Stimulated activated CD8-positive, alpha-beta memory T cell treated with anti-CD3 and anti-CD28 coated beads, Interleukin-15, amount 100 ng/mL, for 1 hour (primary cell): ENCODE measurements at places on chromosomes 6 and 20.

- no peak for DNase-seq
These were observed 672 bp downstream of the CEP43 start for GRCh38 chr6:166999884-167000253.

- DNase-seq = no peak
These were observed 441.5 kb upstream of the CDH4 start for GRCh38 chr20:60810561-60810960.

DNA sequence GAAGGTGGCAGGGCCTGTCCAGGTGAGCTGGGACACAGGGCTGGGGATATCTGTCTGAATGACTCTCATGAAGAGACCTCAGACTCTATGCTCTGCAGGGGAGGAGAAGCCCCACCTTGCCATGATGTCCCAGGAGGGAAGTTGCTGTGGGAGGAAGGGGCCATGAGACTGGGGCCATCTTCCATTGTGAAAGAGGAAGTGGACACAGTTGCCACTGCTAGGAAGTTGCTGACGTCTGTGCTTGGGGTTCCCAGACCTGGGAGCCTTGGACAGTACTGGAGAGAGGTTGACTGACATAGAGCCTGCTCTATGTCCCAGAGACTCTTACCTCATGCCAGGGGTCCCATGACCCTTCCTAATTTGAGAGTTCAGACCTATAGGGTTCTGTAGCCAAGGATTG, 24.5 kb downstream of the SIRPB1 start:
- no peak for DNase-seq

- no peak for DNase-seq
These were observed 280.6 kb upstream of the RUNX2 start for GRCh38 chr6:45047573-45047972.

GRCh38 chr6:46035242-46035641, 19.6 kb upstream of the CLIC5 start:
- no peak for DNase-seq

DNA sequence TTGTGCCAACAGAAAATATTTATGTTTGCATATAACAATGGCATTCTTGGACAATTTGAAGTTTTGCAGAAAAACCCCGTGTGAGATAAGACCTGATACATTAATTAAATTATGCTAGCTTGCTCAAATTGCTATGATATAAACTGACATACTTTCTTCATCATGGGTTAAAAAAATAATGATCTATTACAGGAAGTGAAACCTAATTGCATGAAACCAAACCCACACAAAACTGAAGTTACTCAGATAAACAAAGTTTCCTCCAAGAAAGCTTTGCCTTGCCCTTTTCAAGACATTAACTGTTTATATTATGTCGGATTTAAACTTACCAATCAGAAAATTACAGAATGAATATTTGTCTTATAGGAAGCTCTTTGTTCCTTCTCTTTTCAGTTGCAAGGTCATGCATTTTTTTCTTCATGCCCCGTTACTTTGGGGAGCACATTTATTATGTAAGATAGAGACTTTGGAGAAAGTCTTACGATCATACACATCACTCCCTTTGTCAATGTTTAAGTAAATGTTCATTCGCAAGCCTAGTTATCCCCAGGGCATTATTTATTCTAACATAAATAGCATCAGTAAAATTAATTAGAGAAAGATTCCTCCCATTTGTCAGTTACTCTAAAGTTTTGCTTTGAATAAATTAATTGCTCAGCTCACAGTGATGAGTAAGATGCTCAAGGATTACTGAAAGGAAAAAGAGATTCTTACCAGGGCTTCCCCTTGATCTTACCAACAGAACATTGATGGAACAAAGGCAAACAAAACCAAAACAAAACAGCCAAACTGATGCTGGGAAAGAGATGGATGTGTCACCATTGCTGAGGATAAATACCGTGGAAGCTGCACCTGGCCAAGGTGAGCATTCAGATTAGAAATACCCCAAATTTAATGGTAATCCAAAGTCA, 14.8 kb upstream of the TMEM244 start:
- no peak for DNase-seq

GRCh38 chr6:23334360-23334759, 765.0 kb downstream of the HDGFL1 start:
- DNase-seq = no peak

- DNase-seq = no peak
These were observed 27.1 kb downstream of the PRR18 start for GRCh38 chr6:166281104-166281503.
